Occipital lobe (tissue), 3 donors: ENCODE measurements at places on chromosomes 6 and 20. TPM values are rescaled to one million over a fixed set of nuclear protein-coding genes. Genes with fewer than 3 reads are reported as not detected.

FOXQ1 gene
- 1.1 TPM for total RNA-seq

CNKSR3 gene
- total RNA-seq: 3.0 TPM

C6orf58 gene
- 1.4 TPM for total RNA-seq

PBOV1 gene
- total RNA-seq: not detected

TNF gene
- total RNA-seq: not detected

PPT2 gene
- total RNA-seq: 15.1 TPM

MEI4 gene
- total RNA-seq: 0.47 TPM

GCNT2 gene
- 14.8 TPM for total RNA-seq

PLCB1 gene
- 72.5 TPM for total RNA-seq

PSMG4 gene
- 28.5 TPM for total RNA-seq

PXDC1 gene
- total RNA-seq: 11.1 TPM

SASH1 gene
- total RNA-seq: 25.4 TPM

KIF13A gene
- 27.8 TPM for total RNA-seq
